Mammary epithelial cell (primary cell): ENCODE measurements at places on chromosomes 1 and 21. TPM values are rescaled to one million over a fixed set of nuclear protein-coding genes. Genes with fewer than 3 reads are reported as not detected.

NHLH1 gene
- total RNA-seq, result 0.13 TPM in 1 of 2 replicates, not detected in the other

GUK1 gene
- total RNA-seq, result 229 TPM

C1orf226 gene
- 0.91 and 1.5 TPM in 2 replicates for total RNA-seq

SZRD1 gene
- total RNA-seq, result 46.0 TPM

TNFRSF18 gene
- 0.67 TPM for total RNA-seq

ANKRD34A gene
- total RNA-seq, result 1.2 and 1.6 TPM in 2 replicates

PUM1 gene
- total RNA-seq, result 91.2 TPM

VSIG8 gene
- not detected in 2 replicates for total RNA-seq

LDLRAD2 gene
- total RNA-seq, result not detected

CD101 gene
- total RNA-seq, result 0.50 TPM
